Activated T-cell treated with anti-CD3 and anti-CD28 coated beads for 48 hours (primary cell): ENCODE measurements at places on chromosomes 2 and 18.

- no peak for DNase-seq
These were observed 75.3 kb downstream of the COLEC12 start for GRCh38 chr18:425106-425745.

GRCh38 chr2:3959372-3959771, 256.0 kb downstream of the DCDC2C start:
- no peak for DNase-seq

DNA sequence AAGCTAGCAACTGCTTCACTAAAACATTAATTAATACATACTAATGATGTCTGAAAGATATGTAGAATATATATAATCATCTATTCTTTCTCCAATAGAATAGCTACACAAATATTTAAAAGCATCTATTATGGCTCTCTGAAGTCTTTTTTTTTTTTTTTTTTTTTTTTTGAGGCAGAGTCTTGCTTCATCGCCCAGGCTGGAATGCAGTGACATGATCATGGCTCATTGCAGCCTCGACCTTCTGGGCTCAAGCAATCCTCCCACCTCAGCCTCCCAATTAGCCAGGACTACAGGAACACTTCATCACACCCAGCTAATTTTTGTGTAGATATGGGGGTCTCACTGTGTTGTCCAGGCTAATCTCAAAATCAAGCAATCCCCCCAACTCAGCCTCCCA, 120.4 kb upstream of the KYNU start:
- no peak for DNase-seq

- no peak for DNase-seq
These were observed 150.7 kb upstream of the SLC14A2 start for GRCh38 chr18:45464619-45465018.

DNA sequence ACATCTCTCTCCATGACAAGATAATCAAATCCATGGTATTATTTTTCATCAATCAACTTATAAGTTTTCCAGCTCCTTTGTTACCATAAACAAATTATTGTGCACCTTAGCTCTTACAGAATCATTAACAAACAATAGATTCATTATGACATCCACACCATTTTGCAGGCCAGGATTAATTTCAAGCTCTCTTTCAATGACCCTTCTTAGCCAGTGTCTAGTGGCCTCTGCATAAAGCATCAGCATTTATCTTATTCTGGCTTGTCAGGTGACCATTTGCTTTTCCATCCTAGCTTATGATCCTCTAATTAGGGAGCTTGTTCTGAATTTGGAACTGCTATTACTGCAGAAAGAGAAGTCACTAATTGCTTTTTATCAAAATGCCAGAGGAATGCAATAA, 806.2 kb upstream of the CHAC2 start:
- no peak for DNase-seq

GRCh38 chr2:12076810-12077209, 330.4 kb downstream of the LPIN1 start:
- DNase-seq = no peak

- no peak for DNase-seq
These were observed 78.9 kb downstream of the MAP4K4 start for GRCh38 chr2:101776172-101777043.

DNA sequence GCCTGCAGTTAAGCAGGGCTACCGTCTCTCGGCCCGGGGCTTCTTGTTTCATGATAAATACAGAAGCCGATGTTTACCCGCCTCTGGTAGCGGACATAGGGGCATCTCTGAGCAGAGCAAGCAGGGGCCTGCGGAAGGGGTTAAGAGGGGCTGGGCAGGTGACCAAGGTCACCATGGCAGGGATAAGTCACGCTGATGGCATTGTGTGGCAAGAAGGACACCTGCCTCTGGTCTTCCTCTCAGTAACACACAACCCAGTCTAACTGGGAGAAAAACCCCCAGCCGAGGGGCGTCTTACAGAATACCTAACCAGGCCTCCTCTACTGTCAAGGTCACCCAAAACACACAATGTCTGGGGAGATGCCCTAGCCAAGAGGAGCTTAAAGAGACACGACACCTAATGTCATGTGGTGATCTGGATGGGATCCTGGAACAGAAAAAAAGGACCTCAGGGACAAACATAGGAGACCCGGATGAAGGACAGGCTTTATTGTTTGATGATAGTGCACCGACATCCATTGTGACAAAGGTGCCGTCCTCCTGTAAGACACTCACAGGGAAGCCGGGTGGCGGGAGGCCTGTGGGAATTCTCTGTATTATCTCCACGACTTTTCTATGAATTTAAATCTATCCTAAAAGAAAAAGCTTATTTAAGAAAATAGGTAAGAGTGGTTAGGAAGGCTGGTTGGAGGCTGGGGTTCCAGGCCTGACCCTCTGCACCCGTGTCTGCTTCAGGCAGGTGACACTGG, 24.8 kb downstream of the SH3BP4 start:
- no peak for DNase-seq

DNA sequence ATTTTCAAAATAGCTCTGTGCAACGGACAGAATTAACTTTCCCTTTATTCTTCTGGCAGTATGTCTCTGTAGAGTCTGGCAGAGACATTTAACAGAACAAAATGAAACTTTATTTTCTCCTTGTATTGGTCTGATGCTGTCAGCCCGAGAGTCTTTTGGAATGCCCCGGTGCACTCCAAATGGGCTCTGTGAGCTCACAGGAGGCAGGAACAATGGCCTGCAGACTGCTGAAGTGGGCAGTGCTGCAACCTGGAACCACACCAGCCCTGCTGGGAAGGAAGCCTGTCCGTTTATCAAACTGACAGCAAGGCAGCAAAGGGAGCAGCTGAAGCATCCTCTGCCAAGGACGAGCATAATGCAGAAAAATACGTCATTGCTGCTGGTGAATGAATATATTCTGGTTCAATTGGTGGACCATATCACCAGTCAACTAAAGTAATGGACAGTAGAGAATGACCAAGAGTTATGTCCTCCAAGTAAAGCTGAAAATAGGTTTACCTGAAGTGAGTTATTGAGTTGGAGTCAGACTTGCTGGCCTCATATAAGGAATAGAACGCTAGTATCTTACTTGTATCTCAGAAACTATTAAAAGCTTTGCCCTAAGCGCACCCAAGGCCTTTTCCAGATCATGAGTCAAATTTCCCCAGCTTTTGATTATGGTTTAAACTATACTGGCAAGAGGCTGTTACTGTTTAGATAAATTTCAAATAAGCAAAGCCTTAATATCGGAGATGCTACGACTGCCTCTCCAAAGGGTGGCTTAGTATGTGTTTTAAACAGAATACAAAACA, 207.6 kb upstream of the TANK start:
- DNase-seq = no peak
